ENCODE measurements at places on chromosomes 16 and 17. TPM values are rescaled to one million over a fixed set of nuclear protein-coding genes. Genes with fewer than 3 reads are reported as not detected.

HLF gene
- total RNA-seq = 0.51 TPM

KRT20 gene
- total RNA-seq = not detected

DYNLRB2 gene
- total RNA-seq = 0.26 TPM

GSDMA gene
- not detected for total RNA-seq

ULK2 gene
- total RNA-seq = 46.5 TPM

SPAG9 gene
- total RNA-seq = 100 TPM

PYY gene
- not detected for total RNA-seq

CD300E gene
- total RNA-seq = not detected

LRRC46 gene
- under 0.01 TPM for total RNA-seq

KRT15 gene
- not detected for total RNA-seq

TNFSF12 gene
- 9.6 TPM for total RNA-seq

TMEM132E gene
- total RNA-seq = not detected

STH gene
- total RNA-seq = not detected

EXOC7 gene
- total RNA-seq = 88.8 TPM

CA7 gene
- not detected for total RNA-seq

CSH1 gene
- not detected for total RNA-seq

EFNB3 gene
- total RNA-seq = 0.26 TPM

TBC1D28 gene
- total RNA-seq = not detected

BRICD5 gene
- 1.3 TPM for total RNA-seq

DOC2A gene
- total RNA-seq = 0.26 TPM

MGAT5B gene
- total RNA-seq = 0.17 TPM

G6PC1 gene
- not detected for total RNA-seq

SLC47A2 gene
- not detected for total RNA-seq

VPS4A gene
- total RNA-seq = 30.0 TPM

CCL4 gene
- total RNA-seq = not detected

SDR42E2 gene
- total RNA-seq = not detected

GGT6 gene
- not detected for total RNA-seq

GNAO1 gene
- total RNA-seq = 0.26 TPM

KRTAP1-1 gene
- not detected for total RNA-seq

ASB16 gene
- 0.17 TPM for total RNA-seq

LRRC37A gene
- total RNA-seq = 1.0 TPM

TSPOAP1 gene
- 4.0 TPM for total RNA-seq

AGRP gene
- not detected for total RNA-seq

All from fibroblast of lung (primary cell).